ENCODE measurements at places on chromosomes 5 and 9. TPM values are rescaled to one million over a fixed set of nuclear protein-coding genes. Genes with fewer than 3 reads are reported as not detected.

GRCh38 chr5:24135536-24135935 is 509.2 kb downstream of the CDH10 start:
- H3K36me3 ChIP-seq = no peaks in the 10 kb centered on the region
- H3K27me3 ChIP-seq = no peaks in the 10 kb centered on the region
- DNase-seq = no peak
- H3K4me1 ChIP-seq = no peaks in the 10 kb centered on the region
- no peak overlapping the region for H3K27ac ChIP-seq

DNA sequence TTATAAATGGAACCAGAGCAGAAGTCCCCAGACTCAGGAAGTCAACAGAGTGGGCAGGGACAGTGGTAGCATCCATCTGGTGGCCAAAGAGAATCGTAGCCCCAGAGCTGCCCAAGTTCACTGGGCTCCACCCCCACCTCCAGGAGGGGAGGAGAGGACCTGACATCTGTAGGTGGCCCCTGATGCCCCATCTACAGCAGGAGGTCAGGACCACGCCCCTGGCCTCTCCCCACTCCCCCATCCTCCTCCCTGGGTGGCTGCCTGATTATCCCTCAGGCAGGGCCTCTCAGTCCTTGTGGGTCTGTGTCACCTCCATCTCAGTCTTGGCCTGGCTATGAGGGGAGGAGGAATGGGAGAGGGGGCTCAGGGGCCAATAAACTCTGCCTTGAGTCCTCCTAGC is 10.3 kb upstream of the URM1 start:
- H3K36me3 ChIP-seq = no peaks in the 10 kb centered on the region
- no peak for DNase-seq
- H3K27me3 ChIP-seq = no peaks in the 10 kb centered on the region
- H3K27ac ChIP-seq = no peak overlapping the region
- H3K4me3 ChIP-seq = no peak overlapping the region

FST gene
- 0.13 TPM for total RNA-seq

NFIL3 gene
- total RNA-seq = 69.3 TPM

Measured in CD8-positive, alpha-beta memory T cell (primary cell).